ENCODE measurements at places on chromosomes 2 and 18. TPM values are rescaled to one million over a fixed set of nuclear protein-coding genes. Genes with fewer than 3 reads are reported as not detected.

NAPG gene
- total RNA-seq: 44.6 TPM

RIT2 gene
- total RNA-seq: not detected

MOGAT1 gene
- not detected for total RNA-seq

CFAP65 gene
- total RNA-seq: not detected

ATP6V1C2 gene
- total RNA-seq: not detected

GKN1 gene
- total RNA-seq: not detected

MAPK4 gene
- total RNA-seq: not detected

BARD1 gene
- 4.5 TPM for total RNA-seq

PLB1 gene
- total RNA-seq: 2.7 TPM

C2orf74 gene
- 19.0 TPM for total RNA-seq

ATIC gene
- total RNA-seq: 28.0 TPM

DNAH6 gene
- total RNA-seq: 0.49 TPM

DCDC2C gene
- total RNA-seq: not detected

- no peak for DNase-seq
These were observed 55.5 kb upstream of the SLC16A14 start for GRCh38 chr2:230124235-230124634.

DNA sequence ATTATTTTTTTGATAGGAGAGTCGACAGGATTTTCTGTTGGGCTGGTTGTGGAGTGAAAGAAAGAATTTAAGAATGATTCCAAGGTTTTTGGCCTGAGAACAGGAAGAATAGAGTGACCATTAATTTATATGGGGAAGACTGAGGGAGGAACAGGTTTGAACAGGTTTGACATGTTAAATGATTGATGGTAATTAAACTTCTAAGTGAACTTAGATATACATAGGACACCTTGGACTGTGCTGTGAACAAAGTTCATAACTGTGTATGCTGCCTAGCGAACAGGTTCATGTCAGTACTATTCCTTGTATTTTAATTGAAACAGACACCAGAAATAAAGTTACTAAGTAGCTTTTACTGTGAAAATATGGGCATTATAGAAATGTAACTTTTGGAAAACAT lies 212.0 kb downstream of the SPAG16 start:
- no peak for DNase-seq

DNA sequence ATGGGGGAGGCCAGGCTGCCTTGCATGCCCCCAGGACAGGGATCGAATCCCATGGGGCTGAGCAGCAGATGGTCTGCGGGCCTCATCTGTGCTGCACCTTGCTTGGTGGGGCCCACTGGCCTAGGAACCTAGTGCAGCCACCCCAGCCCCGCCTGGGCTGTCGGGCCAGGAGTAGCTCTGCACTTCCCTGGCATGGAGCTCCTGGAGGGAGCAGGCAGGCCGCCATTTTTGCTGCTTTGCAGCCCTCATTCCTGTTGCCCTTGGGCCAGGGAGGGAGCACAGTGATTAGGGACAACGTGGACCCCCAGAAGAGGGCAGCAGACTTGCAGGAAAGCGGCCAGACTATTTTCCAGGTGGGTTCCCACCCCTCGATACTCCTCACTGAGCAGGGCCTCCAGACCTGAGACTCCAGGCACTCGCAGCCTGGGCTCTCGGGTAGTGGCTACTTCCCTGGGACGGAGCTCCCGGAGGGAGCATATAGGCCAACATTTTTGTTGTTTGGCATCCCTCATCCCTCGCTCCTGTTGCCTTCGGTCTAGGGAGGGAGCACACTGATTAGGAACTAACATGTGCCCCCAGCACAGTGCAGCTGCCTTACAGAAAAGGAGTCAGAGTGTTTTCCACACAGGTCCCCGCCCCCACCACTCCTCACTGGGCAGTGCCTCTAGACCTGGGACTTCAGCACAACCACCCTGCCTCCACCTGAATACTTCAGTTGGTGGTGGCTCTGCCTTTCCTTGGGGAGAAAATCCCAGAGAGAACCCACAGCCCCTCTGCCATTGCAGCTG lies 99.5 kb downstream of the MAIP1 start:
- no peak for DNase-seq

GRCh38 chr2:69138793-69139459 lies 125.9 kb downstream of the ANTXR1 start:
- DNase-seq: peak; percentile 87

DNA sequence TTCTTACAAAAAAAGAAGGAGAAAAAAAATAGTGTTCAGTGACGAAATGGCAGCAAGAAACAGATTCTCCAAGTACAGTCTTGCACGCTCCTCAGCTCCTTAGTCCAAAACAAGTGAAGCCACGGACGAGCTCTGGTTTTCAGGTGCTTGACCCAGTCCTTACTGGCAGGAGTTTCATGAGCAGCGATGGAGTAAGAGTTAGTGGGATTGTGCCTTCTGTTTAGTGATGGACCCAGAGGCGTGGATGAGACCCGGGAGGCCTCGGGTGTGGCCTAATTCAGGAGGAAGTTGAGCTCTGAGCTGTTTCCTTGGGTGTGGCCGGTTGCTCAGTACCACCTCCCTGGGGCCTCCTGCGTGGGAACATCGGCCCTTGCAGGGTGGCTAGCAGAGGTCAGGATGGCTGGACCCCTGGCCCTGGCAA lies 52.0 kb downstream of the KIF5C start:
- DNase-seq: no peak

GRCh38 chr2:129460299-129461198 lies 518.9 kb upstream of the RAB6C start:
- DNase-seq: no peak

GRCh38 chr2:213238753-213239495 lies 45.3 kb upstream of the SPAG16 start:
- peak; percentile 97 for DNase-seq

GRCh38 chr2:177257471-177257870 lies 7.1 kb downstream of the NFE2L2 start:
- DNase-seq: no peak

- DNase-seq: no peak
These were observed 721.1 kb downstream of the DPP10 start for GRCh38 chr2:115163572-115163971.

GRCh38 chr2:11286323-11286722 lies 58.1 kb downstream of the ROCK2 start:
- no peak for DNase-seq

DNA sequence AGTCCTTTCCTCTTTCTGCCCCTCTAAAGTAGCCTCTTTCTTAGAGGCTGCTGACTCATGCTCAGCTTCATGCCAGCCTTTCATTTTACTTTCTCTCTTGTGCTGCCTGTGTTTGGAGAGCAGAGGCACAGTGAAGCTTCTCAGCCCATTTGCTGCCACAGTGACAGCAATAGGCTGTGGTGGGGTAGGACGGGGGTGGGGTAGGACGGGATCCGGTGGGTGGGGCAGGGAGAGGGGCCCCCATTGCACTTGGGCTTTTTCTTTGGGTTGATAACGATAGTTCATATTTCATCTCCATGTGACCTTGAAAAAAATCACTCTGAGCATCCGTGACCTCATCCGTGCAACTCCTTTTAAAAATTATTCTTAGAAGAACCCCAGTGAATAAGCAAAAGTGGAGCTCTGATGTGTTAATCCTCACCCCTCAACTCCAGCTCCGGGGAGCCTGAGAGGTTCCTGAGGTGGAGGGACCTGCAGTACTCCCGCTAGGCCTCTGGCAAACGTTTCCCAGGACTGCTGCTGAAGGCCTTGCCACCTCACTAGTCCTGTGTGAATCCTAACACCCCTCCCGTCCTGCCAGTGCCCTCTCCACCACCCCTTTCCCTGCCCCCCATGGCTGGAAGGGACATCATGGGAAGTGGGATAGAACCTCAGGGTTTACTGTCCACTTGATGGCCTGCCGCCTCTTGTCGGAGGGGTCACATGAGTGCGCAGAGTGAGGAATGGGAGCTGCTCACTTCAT lies 70.8 kb downstream of the INPP4A start:
- DNase-seq: peak; percentile 69

DNA sequence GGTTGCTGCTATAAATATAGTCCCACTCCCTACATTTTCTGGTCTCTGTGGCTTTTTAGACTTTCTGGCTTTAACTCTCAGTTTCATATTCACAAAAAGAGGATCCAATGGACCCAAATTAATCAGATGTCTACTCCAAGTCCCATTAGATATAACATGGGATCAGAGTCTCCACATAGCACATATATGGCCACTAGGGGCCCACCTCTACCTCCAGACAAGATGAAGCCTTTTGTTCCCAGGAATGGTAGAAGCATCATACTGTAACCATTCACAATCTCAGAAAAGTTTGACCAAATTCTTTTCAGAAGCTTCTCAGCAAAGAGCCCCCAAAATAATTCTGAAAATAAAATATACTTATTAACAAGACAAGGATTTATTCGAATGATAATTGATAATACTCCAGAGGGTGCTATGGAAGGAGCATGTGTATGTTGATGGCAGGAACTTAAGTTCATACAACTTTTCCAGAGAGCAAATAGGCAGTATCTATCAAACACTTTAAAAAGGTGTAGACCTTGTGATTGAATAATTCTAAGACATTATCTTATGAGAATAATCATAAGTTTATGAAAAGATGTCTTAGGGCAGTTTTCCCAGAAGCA lies 382.3 kb upstream of the CRIM1 start:
- DNase-seq: no peak

- DNase-seq: peak; percentile 86
These were observed 22.4 kb upstream of the TOGARAM2 start for GRCh38 chr2:28958689-28959088.

DNA sequence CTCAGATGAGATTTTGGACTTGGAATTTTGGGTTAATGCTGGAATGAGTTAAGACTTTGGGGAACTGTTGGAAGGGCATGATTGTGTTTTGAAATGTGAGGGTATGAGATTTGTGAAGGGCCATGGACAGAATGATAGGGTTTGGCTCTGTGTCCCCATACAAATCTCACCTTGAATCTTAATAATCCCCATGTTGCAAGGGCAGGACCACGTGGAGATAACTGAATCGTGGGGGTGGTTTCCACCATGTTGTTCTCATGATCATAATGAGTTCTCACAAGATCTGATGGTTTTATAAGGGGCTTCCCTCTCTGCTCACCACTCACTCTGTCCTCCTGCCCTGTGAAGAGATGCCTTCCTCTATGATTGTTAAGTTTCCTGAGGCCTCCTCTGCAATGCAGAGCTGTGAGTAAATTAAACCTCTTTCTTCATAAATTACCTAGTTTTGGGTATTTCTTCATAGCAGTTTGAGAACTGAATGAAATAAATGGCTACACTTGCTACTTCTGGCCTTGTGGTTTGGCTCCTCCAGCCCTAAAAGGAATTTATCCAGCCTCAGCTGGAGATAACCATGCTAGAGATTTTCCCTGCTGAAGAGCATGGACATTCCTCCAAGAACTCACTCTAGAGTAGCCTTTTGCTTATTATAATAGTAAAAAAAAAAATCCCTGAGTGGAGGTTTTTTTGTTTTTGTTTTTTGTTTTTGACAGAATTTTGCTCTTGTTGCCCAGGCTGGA lies 144.3 kb upstream of the TFPI start:
- peak; percentile 76 for DNase-seq

Data from fibroblast of the aortic adventitia (primary cell).